ENCODE measurements at places on chromosomes 3 and 15.
A peak's percentile ranks its signal among the peaks of the same experiment; 100 is the strongest.

DNA sequence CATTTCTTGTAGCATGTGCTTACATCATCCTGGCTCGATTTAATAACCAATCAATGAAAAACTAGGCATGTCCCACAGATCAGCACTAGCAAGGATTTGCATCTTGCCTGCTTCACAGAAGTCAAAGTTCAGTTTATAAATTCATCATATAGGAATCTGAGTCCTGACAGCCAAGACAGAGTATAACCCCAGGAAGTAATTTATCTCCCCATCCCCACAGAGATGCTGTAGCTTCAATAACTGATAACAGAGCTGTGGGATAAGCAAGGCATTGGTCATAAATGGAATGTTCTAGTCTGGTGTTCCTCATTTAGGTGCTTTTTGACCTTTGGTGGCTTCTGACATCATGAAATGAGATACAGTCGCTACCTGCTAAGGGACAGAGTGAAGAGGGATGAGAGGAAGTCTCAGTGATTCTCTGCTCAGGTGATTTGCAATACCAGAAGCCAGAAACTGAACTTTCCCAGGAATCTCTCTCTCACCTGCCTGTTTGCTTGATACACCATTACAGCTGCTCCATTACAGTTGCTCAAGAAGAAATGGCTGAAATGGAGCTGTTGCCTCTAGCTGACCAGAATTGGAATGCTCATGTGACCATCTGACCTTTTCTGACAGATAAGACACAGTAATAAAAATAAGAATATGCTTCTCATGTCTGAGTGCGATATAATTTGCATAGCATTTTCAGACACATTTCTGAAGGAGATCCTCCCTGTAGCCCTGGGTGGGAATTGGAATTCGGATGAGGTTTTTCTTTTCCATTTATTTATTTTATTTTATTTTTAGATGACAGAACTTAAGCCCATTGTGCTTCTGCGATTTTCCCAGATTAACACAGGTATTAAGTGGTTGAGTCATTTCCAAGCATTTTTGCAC is 217.1 kb upstream of the KCNMB2 start:
- DNase-seq, result no peak

DNA sequence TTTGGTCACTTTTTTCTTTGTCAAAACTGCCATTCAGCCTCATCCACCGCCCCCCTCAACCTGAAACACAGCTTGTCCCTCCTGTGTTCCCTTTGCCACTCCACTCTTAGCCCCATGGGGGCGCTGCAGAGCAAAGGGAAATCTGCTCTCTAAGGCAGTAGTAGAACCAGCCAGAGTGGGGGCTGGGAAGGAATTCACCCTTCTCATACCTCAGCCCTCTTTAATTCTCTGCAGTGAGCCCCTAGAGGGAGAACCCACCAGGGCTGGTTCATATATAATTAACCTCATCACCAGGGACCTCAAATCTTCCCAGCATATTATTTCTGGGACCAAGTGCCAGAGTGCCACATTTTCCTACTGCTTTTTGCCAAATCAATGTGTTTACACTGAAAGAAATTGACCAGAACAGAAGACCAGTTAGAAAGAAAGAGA is 2.8 kb upstream of the BCL6 start:
- DNase-seq, result peak; percentile 86

DNA sequence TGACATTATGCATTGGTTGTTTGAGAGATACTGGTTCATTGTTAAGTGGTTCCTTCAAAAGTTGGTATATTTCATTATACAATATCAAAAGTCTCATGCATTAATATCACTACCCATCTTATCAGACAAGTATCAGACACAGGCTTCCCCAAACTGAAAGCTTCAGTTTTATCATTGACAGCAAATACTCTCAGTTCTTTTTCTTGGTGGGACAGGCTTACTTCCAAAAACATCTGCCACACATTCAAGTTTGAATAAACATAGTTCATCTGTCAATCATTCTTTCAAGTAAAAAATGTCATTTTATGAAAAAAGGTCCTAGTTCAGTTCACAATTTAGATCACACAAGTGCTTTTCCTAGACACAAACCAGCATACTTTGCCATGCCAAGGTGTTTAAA is 280.0 kb upstream of the TRIM42 start:
- no peak for DNase-seq

GRCh38 chr3:45848392-45848791 is 6.5 kb upstream of the LZTFL1 start:
- DNase-seq, result no peak

DNA sequence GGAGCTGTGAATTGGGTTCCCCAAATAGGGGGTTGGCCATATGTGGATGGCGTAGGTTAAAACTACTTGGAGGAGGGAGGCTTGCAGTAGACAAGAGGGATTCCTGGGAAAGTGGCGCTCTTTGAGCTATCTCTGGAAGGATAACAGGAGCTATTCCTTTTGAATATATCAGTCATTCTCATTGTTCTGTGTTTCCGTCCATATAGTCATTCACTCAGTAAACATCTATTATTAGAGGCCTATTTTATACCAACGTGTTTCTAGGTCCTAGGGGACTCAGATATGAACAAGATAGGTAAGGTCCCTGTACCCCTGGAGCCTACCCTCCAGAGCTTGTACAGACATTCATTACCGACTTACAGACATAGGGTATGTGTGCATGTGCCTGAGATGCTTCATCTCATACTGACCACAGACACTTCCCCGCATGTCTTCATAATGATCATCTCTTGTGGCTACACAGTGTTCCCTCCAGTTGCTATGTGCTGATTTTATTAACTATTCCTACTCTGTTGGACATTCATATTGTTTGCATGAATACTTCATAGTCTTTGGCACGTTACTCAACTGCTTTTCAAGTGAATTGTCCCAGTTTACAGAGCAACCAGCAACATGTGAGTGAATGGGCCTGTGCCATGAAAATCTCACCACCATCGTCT is 55.8 kb upstream of the VILL start:
- DNase-seq, result no peak

DNA sequence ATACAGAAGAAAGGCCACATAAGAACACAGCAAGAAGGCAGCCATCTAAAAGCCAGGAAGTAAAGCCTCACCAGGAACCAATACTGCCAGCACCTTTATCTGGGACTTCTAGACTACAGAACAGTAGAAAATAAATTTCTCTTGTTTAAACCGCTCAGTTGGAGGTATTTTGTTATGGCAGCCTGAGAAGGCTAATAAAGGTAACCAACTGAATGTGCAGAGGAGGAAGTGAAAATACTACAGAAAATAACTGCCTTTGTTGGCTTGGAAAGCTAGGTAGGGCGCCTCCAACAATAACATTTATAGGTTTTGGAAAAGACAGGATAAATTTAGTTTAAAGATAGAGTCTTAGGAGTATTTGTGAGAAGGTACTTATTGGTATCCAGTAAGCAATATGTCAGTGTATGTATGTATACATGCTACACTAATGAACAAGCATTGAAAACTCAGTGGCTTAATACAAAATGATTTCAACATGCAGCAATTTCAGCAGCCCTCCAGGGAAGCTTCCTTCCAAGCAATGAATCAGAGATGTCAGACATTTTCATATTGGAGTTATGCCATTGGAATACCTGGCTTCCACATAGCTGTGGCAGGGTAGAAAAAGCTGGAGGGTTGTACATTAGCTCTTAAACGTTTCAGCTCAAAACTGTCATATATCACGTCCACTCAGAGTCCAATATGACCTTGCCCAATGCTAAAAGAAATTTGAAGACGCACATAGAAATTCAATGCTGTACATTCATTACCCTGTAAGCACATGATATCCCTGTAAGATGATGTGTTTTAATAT is 48.9 kb downstream of the ZBBX start:
- no peak for DNase-seq

DNA sequence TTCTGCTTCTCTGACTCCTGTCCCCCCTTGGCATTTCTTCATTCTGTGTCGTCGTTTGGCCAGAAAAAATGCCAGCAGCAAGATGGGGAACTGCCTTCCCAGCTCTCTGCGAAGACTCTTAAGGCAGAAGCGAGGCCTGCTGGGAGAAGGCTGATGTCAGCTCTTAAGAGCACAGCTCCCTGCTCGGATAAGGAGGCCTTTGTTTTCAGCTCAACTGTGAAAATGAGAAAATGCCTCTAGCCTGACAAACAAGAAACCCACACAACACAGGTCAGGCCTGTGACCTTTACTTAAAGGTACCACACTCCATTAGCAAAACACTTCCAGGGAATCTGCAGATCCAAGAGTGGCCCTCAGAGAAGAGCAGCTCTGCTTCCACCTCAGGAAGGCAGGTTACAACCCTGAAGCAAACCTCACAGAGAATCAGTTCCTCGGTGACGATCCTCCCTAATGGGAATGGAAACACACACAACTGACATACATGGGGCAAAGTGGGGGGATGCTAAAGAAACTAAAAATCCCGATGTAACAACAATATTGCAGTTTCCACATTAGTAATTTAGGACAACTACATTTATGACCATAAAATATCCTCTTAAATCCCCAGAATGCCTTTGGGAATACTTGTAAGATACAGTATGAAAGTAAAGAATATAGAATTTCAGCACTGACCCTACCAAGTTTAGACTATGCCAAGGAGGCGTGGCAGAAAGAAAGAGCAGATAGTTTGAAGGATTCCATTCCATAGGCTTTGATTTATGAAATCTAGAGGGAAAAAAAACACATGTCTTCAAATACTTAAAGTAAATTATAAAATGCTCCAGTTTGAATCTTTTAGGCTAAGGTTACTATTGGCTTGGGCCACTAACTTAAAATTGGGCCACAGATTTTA is 52.1 kb downstream of the VGLL4 start:
- DNase-seq, result peak; percentile 34

- DNase-seq, result no peak
Measured at GRCh38 chr3:22536541-22536940, 666.6 kb upstream of the UBE2E2 start.

GRCh38 chr15:100495861-100496260 is 32.9 kb downstream of the CERS3 start:
- no peak for DNase-seq

DNA sequence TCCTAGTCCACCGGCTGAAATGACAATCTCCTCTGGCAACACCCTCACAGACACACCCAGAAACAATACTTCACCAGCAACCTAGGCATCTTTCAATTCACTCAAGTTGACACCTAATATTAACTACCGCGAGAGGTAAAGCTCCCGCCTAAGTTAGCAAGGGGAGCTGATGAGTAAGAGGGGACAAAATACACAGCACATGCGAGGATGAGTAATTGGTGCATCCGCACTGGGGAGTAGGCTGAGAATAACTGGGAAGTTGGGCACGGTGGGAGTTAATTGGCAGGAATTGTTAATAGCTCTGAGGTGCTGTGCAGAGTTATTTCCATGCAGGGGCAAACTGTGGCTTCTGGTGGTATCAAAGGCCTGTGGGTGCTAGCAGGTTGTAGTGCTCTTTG is 14.5 kb upstream of the PLD1 start:
- peak; percentile 77 for DNase-seq

DNA sequence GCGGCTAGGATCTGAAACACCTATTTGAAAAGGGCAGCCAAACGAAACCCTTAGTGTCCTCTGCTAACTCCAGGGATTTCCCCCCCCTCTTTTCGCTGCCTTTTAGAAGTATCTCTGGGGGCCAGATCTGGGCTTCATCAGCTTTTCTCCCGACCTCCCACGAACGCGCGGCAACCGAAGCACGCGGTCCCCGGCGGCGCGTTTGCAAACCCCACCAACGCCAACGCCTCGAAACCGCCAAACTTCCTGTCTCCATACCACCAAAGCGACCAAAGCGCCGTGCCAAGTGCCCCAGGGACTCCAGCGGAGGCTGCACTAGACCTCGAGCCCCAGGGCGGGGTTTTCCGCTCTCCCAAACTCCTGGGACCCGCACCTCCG is 155.8 kb upstream of the FRMD4B start:
- peak; percentile 80 for DNase-seq

DNA sequence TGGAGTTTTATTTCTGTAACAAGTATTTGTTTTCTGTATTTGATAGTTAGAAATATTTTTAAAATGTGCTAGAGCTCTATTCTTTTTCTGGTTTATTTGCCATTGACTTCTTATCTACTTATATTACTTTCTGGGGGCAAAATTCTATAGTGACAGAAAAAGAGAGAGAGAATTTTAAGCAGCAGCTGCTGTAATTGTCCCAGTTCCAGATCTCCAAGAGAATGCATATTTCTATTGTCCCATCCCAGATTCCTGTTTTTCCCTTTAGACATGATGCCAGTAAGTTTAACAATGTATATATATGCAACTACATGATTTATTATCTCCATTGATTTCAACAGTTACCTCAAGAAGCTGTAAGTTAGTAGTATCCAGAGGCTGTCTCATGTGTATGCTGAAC is 541.7 kb upstream of the ZNF385D start:
- DNase-seq, result no peak

DNA sequence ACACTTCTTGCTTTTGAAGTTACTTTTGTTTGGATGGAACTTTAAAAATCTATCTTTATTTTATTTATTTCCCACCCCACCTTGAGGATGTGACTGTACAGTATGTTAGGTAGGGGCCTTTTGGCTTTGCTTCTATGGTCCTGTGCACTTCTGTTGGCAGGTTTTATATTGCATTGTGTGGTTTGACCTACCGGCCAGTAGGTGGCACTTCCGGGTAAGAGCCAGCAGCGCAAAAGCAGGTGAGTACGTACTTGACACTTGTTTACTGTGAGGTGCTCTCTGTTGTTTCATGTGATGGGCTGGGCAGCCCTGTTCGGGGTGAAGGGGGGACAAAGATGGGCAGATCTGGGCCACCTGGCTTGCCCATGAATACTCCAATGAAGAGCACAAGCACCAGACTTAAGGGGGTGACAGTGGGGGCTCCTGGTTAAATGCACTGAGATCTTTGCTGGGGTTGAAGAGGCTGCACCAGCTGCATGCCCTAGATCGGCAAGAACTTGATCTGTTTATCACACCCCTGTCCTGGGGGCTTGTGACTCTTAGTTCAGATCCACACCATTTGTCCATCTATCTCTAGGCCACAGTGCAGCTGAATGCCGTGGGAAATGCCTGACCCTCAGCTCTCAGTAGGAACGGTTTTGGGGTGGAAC is 131.6 kb downstream of the NLGN1 start:
- DNase-seq, result no peak

DNA sequence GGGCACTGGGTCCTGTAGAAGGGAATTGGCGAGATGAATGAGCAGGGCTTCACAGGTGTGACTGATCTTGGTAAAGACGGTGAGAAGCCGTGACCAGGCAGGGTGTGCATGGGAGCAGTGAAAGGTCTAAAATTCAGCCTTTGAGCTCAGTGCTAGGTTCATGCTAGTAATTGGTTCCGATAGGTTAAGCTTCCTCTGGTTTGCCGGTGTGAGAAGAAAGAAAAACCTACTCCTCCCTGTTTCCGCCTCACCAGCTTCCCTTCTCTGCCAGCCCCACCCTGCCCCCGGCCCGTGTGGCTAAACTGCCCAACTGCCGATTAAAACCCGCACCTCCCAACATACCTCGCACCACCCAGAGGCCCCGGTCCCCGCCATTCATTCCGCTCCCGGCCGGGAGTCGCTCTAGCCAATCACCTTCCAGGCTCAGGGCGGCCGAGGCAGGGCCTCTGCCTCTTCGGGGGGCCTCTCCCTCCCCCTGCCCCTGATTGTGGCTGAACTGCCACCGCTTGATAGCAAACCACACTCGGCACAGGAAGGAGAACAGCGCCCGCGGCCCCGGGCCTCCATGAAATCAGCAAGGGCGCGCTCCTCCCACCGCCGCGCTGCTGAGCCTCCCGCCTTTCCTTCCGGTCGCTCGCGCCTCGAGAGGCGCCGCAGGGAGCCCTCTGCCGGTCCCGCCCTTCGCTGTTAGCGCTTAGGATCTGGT is 7.3 kb upstream of the NRROS start:
- peak; percentile 92 for DNase-seq

Measured in inflammatory macrophage treated with lipopolysaccharide for 4 hours (primary cell).